ENCODE measurements at places on chromosomes 1 and 21.
A peak's percentile ranks its signal among the peaks of the same experiment; 100 is the strongest.

DNA sequence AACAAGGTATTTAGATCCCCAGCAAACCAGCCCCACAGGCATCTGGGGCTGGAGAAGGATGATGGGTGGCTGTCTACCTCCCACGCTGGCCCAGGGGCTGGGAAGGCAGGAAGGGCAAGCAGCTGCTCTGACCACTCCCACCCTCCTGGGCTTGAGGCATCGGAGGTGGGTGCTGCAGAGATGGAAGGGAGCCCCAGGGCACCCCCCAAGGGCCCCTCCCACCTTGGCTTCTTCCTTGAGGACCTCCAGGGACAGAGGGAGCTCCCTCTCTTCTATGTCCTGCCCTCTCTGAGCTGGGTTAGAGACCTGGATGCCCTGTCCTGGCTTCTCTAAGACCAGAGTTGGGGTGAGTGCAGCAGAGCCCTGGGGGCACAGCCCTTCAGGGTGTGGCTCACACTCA, 3.1 kb downstream of the CD52 start:
- DNase-seq, result no peak

- no peak for DNase-seq
Measured at GRCh38 chr21:36509973-36510664, 30.2 kb upstream of the CLDN14 start.

- peak; percentile 31 for DNase-seq
Measured at GRCh38 chr1:117093870-117094621, 27.5 kb downstream of the TRIM45 start.

GRCh38 chr1:244796719-244797406, 38.6 kb upstream of the COX20 start:
- DNase-seq, result peak; percentile 63

DNA sequence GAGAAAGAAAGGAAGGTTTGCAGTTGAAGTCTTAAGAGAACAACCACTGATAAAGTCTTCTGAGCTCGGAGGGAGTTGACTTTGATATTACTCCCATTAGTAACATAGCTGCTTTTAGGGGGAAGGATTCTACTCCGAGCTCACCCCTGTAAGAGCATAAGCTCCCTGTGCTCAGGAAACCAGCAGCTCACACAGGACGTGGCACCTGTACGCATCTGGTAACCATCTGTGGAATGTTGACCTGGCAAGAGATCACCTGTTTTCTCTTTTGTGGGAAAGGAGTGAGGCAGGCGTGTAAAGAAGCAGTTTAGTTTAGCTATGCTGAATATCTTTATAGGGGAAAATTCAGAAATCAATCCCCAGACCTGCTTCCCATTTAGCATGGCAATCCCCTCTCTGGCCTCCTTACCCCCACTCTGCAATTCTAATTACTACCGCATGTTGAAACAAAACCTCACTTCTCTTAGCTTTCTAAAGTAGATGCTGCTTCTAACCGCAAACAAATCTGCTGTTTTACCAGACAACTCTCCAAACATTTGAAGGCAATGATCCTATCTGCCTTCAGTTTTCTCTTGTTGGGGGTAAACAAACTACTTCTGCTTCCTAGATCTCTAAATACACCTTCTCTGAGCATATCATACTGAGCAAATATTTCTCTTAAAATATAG, 121.8 kb upstream of the KCNK1 start:
- no peak for DNase-seq

DNA sequence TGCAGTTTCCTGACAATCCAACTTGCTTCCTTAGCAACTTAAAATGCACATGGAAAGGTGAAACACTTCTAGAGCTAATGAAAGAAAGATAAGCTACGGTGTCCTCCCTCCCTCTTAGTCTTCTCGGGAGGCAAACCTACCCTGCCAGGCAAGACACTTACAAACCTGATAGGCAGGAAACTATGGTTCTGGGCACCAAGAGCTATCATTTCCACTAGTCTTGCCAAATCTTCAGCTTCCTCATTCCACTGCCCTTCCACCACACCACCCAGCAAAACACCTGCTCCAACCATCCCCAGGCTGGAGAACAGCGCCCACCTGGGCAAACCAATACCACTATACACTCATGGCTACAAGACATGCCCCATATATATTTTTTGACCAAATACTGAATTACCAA, 15.2 kb downstream of the NDC1 start:
- no peak for DNase-seq

DNA sequence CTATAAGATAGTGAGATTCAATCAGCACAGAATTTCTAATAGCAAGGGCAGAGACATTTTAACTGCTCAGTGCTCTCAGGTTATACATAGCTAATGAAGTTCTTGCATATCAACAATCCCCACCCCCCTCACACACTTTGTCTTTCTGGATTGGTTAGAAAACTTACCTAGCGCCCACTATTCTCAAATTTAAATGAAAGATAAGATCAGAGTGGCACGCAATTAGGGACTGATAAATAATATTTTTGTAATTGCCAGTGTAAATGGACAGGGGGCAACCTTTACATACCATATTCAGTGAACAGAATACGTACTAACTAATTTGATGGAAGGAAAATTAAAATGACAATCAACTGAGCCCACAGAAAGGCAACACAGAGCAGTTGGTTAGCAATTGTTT, 11.7 kb downstream of the SELL start:
- DNase-seq, result no peak

DNA sequence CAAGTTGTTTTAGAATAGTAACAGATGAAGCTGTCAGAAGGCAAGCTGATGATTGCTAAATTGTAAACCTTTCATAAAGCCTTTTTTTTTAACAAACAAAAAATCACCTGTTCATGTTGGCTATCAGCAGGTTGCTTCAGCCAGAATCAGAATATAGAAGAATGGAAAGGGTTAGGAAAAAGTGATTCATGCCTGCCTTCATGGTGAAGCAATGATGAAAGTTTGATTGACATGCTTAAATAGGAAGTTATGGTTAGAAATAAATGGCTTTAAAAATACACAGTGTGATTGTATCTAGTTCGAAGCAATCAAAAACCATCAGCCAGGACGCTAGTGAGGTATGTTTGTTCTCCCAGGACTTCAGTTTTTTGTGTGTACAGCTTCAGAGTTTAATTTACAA, 37.9 kb downstream of the GABPA start:
- DNase-seq, result no peak

DNA sequence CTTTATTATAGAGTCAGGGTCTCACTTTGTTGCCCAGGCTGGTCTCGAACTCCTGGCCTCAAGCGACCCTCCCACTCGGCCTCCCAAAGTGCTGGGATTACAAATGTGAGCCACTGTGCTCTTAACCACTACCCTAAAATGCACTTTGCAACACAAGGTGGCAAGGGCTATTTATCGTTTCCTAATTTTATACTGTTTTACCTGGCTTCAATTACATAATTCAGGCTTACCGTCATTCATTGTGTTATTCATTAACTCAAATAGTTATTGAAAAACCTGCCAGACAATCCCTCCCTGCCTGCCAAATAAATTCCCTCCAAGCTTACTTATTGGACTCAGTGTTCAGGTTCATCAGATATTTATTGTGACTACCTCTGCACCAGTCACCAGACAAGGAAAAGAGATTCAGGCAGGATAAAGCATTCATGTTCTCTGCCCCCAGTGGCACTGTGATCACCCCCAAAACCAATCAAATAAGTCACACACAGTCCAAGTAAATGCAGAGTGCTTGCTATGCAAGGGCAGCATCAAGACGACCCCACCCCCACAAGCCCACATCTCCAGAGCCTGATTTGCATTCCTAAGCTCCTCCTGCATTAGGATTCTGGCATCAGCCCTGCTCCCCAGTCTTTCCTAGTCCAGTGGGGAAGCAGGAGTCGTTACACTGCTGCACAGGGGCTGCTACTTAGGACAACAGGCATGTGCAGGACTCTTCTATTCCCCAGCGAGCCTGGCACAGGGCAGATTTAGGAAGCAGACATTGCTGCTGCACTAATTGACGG, 8.1 kb downstream of the PAQR7 start:
- no peak for DNase-seq

GRCh38 chr1:147084273-147085096, 87.8 kb downstream of the PRKAB2 start:
- peak; percentile 77 for DNase-seq

DNA sequence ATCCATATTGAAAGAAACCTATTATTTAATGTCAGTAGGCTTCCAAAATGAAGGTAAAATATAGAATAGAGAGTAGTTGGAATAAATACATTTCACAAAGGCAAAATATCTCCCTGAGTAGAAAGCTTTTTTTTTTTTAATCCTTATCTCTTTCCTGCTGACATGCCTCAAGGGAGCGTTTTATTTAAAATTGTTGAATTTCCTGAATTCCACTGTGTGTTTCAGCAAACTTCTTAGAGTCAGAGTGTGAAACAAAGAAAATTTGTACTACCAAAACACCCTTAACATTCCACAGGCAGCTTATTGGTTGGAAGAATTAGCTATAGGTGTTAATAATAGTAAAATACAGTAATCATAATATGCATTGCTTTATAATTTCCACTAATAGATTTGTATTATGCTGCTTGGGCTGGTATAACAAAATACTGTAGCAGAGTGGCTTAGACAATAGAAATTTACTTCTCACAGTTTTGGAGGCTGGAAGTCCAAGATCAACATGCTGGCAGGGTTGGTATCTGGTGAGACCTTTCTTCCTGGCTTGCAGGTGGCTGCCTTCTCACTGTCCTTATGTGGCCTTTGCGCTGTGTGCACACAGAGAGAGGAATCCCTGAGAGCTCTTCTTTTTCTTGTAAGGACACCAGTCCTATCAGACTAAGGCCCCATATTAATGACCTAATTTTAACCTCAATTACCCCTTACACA, 468.4 kb upstream of the C1orf87 start:
- DNase-seq, result no peak

- no peak for DNase-seq
Measured at GRCh38 chr1:20276485-20277159, 14.1 kb upstream of the VWA5B1 start.

- DNase-seq, result no peak
Measured at GRCh38 chr1:62852253-62852652, 68.3 kb downstream of the ATG4C start.

- DNase-seq, result no peak
Measured at GRCh38 chr1:67342076-67342890, 34.6 kb downstream of the IL12RB2 start.

DNA sequence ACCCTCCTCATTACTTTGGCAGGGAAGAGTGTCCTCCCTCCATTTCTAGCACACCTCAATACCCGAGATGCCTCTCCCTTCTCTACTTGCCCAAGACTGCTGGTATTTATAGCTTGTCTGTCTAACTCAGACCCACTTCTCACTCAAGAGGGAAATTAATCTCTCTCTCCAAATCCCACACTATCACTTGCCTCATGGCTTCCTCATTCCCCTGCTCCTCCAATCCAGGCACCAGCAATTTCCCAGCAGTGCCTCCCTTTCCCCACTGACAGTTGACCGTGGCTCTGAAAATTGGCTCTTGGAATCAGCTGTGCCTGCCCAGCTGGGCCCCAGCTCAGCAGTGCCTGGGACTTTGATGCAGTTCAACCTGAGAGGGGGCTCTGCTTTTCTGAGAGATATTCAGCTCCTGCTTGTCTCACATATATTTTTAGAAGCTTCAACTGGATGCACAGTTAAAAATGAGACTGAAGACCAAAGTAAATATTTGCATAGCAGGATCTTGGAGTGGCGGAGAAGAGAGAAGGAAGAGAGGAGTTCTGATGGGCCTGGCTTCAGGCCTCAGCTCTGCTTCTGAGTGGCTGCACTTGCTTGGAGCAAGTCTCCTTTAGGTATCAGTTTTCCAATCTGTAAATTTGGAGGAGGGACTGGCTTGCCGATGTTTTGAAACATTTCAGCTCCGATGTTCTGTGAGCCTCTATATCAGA, 81.1 kb upstream of the SPATA6 start:
- DNase-seq, result no peak

DNA sequence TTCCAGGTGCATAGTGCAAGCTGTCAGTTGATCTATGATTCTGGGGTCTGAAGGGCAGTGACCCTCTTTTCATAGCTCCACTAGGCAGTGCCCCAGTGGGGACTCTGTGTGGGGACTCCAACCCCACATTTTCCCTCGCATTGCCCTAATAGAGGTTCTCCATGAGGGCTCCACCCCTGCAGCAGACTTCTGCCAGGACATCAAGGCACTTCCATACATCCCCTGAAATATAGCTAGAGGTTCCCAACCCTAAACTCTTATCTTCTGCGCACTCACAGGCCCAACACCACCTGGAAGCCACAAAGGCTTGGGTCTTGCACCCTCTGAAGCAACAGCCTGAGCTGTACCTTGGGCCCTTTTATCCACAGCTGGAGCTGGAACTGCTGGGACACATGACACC, 65.7 kb upstream of the PKN2 start:
- no peak for DNase-seq

DNA sequence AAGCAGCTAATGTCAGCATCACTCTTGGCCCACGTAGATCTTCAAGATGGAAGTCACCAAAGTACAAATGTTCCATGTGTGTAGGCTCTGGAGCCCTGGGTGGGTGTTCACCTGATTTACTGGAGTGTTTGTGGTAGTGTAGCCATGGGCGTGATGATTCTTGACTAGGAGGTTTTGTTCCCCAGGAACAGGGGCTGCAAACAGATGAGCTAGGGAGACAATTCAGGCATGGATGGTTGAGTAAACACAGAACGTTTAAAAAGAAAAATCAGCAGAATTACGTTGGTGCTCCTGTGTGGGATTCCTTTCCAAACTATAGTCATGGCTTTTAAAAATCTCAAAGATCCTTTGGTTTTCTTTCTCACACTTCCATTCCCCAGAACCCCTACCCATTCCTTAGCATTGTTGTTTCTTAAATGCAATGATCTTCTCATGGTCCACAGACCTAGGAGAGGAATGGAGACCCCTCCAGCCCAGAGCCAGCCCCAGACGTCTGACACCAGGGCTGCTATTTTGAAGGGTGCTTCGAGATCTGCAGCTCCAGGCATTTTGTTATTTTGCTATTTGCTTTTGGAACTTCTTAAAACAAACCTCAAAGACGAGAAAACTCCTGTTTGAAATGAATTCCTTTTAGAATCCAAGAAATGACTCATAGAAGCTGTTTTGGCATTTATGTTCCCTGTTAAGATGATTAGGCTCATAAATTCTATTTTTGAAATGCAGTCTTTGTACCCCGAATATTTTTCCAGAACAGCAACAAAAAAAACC, 115.1 kb downstream of the ETS2 start:
- DNase-seq, result peak; percentile 46

- DNase-seq, result no peak
Measured at GRCh38 chr1:242710286-242710685, 185.8 kb upstream of the PLD5 start.

GRCh38 chr1:224052772-224053171, 61.1 kb upstream of the FBXO28 start:
- peak; percentile 43 for DNase-seq

GRCh38 chr1:171366085-171366484, 52.1 kb downstream of the FMO4 start:
- DNase-seq, result no peak

DNA sequence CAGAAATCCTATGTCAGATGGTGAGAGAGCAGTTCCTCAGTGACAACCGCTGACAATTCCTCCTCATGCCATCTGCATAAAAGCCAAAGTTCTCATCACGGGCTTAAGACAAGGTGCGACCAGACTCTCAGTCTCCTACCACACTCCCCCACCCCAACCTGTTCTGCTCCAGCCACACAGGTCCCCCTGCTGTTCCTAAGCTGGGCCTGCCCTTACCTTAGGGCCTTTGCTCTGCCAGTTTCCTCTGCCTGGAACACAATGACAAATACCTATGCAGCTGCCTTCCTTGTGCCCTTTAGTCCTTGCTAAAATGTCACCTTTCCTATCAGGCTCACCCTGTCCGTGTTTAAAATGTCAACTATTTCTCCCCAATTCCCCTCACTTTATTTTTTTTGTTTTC, 382.2 kb downstream of the NTNG1 start:
- no peak for DNase-seq
